ENCODE measurements at places on chromosomes 3 and 15.

- no peak for DNase-seq
These were observed 202.6 kb downstream of the PDCD6IP start for GRCh38 chr3:34001022-34001421.

DNA sequence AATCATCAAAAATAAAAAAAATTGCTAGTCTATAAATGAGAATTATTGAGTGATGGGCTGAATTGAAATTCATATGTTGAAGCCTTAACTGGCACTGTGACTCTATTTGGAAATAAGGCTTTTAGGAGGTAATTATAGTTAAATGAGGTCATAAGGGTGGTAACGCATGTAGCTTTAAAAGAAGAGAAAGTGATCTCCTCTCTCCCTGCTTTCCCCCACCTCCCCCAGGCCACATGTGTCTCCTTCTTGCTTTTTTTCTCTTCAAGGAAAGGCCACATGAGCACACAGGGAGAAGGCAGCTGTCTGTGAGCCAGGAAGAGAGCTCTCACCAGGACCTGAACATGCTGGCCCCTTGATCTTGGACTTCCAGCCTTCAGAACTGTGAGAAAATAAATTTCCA, 48.2 kb upstream of the ARPP19 start:
- no peak for DNase-seq

GRCh38 chr15:81303244-81304225, 20.4 kb downstream of the STARD5 start:
- DNase-seq: no peak

- no peak for DNase-seq
These were observed 282.3 kb downstream of the CNTN3 start for GRCh38 chr3:74332165-74332564.

DNA sequence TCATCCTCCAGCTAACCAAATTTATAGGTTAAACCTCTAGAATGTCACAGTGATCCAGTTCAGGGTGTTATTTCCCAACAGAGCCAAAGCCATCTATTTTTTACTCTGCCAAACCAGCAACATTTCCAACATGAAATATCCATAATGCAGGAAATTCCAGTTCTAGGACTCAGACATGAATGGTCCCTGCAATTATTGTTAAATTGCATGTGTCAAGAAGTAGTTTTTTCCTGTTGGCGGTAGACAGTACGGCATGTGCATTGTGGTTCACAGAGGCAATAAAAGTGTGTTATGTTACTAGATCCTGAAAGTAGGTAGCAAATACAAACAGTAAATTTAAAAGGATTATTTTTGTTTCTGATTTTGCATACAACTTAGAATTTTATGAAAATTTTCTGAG, 215.7 kb upstream of the THBS1 start:
- no peak for DNase-seq

GRCh38 chr3:133962849-133963248, 66.9 kb downstream of the SLCO2A1 start:
- DNase-seq: no peak

DNA sequence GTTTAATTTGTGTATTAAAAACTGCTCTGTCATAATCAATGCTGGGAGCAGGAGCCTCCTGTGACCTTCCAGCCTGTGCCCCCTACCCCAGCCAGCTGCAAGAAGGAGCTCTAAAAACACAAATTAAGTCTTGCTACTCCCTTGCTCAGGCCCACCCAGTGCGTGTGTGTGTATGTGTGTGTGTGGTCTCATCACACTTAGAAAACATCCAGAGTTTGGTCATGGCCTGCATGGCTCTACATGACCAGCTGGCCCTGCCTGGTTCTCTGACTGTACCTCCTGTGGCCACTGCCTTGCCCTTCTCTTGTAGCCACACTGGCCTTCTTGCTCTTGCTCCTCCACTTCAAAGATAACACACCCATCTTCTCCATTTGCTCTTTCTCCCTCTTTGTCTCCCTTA, 13.7 kb downstream of the P2RY14 start:
- no peak for DNase-seq

DNA sequence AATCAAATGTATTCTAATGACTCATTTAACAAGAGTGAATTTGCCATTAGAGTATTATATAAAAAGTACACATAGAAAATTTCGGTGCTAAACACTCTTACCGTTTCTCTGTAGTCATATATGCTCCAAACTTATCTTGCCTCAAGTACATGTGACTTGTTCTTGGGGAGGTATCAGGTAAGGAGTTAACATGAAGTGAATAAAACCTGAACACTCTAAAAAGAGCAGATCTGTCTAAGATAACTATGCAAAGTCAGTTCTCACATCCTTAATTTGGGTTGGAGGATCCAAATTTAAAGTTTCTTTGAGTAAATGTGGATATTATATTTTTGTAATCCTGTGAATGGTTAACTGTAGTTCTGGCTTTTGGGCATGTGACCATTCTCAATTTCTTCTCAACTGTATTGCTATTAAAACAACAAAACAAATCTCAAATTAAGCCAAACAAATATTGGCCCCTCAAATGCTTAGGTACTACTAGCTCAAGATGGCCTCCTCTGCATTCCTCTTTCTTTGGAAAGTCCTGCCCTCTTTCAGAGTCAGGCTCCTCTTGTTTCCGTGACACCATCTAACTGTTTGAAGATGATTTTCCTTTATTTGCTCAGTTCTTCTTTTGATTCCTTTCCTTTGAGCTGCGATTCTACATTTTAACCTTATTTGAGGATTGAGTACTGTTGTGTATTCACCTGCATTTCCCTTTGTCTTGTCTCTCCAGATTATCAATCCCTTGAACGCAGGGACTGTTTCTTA, 4.2 kb downstream of the EDEM1 start:
- no peak for DNase-seq

GRCh38 chr3:126961191-126961790, 21.6 kb upstream of the PLXNA1 start:
- DNase-seq: no peak

GRCh38 chr15:40493089-40493840, 22.5 kb downstream of the CHST14 start:
- DNase-seq: no peak

DNA sequence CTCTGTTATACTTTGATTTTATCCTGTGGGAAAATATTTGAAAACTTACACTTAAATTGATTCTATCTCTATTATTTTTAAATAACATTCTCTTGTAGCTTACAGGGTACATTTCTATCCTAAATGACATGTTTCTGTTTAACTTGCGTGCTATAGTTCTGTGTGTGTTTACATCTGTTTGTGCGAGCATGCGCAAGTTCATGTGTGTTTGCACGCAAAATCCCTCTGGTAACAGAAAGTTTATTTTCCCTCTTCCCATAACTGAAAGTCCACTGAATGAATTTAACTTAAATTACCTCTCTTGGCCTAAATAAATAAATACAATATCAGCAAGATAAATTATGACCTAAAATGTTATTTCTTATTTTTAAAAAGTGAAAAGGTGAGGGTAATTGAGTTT, 117.3 kb upstream of the NEO1 start:
- DNase-seq: no peak

DNA sequence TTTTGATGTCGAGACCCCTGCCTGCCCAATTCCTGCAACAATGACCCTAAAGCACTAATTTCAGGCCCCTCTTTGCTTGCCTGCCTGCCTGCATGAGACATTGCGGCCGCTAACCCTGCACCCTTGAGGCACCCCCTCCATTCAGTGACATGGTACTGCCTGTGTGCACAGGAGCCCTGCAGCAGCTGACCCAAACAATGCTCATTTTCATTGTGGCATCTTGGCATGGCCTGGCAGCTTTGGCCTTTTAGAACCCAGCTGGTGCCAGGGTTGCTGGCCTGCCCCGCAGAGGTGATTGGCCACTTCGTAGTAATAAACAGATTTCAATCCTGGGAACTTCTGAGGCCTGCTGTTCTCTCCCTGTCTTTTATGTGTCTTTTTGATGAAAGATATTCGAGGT, 33.8 kb downstream of the SLCO3A1 start:
- no peak for DNase-seq

DNA sequence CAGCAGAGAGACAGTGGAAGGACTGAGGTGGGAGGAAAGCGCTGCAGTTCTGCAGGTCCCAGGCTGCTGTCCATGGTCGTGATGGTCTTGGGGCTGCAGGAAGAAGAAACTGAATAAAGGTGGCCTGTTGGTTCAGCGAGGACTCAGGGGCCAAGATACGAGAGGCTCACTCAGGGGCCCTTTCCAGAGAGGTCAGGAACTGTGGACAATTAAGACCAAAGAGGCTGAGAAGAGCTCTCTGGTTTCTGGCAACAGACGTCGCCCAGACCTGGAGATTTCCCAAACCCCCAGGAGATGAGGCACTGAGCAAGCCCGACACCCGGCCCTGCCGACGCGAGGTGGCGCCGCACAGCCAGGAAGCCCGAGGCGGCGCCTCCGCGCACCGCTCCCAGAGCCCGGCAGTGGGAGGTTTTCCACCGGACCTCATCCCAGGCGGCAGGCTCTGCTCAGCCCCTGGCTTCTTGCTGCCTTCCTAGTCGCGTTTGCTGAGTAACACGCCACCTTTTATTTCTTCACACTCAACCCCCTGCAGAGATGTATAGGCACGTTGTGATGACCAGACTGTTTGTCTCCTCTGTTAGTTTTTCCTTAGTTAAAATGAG, 56.4 kb upstream of the ARRDC4 start:
- DNase-seq: peak; percentile 29

DNA sequence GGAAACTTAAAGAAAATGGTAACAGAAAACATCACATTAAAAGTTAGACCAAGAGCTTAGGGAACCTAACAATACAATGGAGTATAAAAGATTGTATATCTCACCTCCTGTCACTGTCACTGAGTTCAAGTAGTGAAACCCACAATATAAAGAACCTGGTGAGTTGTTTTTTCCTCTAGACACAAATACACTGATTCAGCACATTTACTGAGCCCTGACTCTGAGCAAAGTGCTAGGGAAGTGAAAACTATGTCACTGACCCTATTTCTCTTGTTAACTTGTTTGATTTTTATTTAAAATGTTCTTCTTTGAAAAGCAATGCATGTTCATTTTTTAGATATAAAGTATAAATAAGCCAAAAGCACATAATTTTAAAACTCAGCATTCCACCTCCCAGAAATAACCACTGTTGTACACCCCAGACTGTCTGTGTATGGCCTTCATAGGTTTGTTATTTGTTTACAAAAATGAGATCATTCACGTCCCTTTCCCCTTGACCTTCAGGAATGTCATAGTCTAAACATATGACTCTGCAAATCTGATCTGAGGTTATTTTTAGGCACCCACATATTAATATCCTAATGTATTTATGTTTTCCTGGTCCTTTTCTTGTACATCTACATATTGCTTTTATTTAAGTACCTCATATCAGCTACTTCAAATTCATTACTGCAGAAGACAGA, 69.2 kb upstream of the CSTA start:
- DNase-seq: no peak

GRCh38 chr3:66938338-66938963, 59.7 kb upstream of the KBTBD8 start:
- DNase-seq: peak; percentile 40

DNA sequence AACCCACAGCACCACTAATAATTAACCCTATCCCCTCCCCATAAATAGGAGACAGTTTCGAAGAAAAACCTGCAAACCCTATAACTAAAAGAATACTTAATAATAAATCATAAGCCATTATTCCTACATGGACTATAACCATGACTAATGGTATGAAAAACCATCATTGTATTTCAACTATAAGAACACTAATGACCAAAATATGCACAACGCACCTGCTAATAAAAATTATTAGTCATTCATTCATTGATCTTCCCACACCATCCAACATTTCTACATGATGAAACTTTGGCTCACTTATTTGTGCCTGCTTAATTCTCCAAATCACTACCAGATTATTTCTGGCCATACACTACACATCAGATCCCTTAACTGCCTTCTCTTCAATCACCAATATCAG, 16.6 kb downstream of the AQP9 start:
- no peak for DNase-seq

DNA sequence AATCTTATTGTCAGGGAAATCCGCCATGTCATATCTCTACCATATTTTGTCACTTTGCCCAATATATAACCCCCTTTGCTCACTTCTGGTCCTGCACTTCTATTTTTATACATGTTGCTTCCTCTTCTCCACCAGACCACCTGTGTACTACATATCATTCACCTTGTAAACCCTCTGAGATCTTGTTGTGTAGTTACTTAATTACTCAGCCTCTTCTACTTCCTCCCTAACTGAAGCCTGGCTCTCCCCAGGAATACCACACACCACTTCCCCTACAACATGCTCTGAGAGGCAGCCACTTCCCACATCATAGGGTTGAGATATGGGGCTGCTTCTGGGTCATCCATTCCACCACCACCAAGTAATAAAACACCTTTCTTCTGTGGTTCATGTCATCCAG, 10.0 kb downstream of the HEXA start:
- no peak for DNase-seq

DNA sequence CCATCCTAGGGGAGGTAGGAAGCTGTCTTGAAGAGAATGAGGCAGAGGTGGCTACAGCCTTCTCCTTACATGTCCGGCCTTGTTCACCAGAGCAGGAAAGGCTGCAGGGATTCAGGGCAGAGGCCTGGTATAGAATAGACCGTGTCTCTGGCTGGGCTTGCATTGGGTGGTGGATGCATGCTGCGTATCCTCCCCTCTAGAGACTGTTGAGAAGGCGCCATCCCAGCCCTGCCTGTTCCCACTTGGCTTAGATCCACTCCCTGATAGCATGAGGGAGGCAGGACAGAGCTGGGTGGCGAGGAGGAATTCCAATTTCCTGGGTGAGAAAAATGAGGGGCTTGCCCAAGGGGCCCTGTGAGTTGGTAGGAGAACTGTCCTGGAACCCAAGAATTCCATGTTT, 57.5 kb downstream of the CORO2B start:
- DNase-seq: no peak

GRCh38 chr3:4776980-4777581, 202.2 kb upstream of the BHLHE40 start:
- DNase-seq: no peak

- no peak for DNase-seq
These were observed 74.9 kb upstream of the ZBED2 start for GRCh38 chr3:111669926-111670630.

DNA sequence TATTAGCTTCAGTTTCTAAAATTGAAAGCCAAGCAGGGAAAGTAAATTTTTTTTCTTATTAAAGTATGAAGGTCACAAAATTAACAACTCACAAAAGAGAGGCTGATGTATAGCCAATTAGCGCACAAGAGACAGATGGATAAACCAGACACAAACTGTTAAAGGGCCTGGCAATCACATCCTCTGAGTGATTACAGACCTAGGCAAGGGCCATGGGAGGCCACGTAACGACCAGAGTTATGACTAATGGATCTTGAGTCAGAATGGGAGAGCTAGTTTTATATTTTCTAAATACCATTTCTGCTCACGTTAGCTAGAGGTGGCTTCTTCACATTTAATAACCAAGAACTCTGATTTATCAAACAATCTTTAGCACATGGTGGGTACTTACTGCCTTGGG, 17.8 kb upstream of the SCAMP5 start:
- no peak for DNase-seq

- DNase-seq: no peak
These were observed 31.6 kb upstream of the CLASP2 start for GRCh38 chr3:33749546-33750210.

DNA sequence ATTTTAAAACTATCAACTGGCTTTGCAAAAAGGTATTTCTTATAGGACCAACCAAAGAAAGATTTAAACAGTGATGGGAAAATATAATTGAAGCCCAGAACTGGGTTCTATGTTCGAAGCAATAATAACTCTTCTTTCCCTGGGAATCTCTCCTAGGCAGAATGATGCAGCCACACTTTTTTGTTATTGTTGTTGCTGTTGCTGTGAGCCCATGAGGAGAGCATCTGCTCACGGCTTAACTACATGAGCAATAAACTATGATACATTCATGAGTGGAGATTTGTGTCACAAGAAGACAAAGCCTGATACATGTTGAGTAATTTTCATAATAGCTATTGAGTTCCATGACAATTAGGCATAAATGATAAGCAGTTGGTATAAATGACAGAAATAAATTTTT, 80.5 kb downstream of the CRTC3 start:
- DNase-seq: no peak

- no peak for DNase-seq
These were observed 714 bp downstream of the ECT2 start for GRCh38 chr3:172751175-172751704.

Measured in NCI-H1092 treated with DMSO at 0.1 percent for 48 hours (cell line).